ENCODE measurements at places on chromosomes 6 and 20.

DNA sequence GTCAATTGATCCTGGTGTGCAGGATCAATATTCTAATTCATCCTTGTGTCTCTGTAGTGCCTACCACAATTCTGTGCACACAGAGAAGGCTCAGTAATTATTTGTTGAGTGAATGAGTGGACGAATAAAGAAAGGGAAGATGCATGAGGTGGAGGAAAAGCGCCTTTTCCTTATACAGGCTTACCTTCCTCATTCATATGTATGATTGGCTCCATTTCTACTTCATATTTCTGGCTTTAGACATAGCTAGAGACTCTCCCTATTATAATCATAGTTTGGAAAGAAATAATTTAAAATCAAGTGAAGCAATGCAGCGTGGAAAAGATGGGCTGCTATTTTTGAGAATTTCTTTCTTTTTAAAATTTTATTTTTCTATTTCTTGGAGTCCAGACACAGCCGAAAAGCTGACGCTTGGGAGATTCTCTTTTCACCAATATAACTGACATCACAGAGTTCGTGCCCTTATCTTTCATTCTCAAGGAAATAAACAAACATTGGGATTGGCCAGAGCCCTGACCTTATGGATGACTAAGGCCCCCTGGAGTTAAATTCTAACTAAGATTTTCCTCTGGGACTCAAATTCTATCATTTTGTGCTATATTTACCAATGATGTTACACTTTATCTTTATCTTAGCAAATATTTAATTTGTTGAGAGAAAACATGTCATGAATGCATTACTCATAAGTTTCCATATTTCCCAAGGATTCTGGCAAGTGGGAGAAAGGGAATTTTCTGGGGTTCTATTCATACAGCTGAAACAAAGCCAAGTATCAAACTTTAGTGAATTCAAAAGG lies 48.1 kb downstream of the PRL start:
- DNase-seq: peak; percentile 6

GRCh38 chr6:106156413-106156812 lies 70.3 kb downstream of the PRDM1 start:
- no peak for DNase-seq

DNA sequence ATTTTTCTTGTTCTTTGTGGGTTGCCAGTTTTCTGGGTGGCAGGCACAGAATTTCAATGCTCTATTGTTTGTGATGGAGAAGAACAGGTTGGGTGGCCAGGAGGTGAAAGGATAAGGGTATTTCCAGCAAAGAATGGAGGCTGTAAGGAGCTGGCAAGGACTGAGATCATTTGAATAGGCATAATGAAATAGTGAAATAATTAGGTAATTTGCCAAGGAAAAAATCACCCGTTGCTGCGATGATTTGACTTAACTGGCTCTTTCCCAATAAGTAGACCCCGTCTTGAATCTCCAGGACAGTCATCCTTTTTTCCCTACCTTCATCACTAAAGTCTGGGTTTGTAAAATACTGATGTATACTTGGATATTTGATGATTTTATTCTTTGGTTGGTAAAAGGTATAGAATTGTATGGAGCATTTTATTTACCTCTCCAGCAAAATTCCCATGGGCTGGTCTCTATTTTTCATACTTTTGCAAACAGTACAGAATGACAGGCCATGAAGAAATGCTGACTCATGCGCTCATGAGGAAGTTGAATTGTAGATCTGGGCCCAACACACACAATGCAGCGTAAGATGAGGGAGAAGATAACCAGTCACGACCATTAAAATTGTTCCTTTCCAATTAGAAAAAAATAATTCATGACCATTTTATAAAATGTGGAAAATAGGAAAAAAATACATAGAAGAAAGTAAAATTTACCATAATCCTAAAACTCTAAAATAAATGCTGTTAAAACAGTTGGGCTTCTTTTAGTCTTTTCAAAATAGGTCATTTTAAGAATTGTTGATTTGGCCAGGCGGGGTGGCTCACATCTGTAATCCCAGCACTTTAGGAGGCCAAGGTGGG lies 2.4 kb upstream of the GCNT2 start:
- no peak for DNase-seq

DNA sequence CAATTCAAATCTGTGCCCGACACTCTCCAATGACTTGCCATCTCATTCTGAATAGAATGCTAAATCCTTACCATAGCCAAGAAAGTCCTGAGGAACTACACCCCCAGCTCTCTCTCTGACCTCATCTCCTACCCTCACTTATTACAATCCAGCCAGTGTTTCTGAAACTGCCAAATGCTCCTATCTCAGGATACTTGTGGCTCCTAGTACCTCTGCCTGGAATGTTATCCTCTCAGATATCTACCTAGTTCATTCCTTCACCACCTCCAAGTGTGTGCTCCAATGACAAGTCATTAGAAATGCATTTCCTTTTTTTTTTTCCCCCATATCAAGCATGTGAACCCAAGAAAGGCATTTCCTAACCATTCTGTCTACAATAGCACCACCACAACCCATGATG lies 24.4 kb downstream of the ZNF184 start:
- no peak for DNase-seq

DNA sequence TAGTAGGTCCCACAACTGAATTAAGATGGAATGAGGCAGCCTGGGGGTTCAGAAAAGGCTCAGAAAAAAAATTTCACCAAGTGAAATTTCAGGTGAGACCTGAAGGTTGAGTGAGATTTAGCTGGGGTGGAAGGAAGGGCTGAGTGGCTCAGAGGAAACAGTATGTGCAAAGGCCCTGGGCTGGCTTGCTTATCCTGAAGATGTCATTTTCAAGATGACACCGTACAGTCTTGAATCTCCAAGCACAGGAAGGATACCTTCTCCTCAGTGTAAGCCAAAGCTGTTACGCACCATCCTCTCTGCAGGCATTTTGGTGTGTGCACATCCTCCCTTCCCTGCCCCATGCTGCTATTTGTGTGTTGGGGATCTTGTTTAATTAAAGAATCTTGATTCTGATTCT lies 43.0 kb upstream of the RANBP9 start:
- DNase-seq: no peak

- peak; percentile 66 for DNase-seq
These were observed 324.7 kb upstream of the JARID2 start for GRCh38 chr6:14921170-14921569.

DNA sequence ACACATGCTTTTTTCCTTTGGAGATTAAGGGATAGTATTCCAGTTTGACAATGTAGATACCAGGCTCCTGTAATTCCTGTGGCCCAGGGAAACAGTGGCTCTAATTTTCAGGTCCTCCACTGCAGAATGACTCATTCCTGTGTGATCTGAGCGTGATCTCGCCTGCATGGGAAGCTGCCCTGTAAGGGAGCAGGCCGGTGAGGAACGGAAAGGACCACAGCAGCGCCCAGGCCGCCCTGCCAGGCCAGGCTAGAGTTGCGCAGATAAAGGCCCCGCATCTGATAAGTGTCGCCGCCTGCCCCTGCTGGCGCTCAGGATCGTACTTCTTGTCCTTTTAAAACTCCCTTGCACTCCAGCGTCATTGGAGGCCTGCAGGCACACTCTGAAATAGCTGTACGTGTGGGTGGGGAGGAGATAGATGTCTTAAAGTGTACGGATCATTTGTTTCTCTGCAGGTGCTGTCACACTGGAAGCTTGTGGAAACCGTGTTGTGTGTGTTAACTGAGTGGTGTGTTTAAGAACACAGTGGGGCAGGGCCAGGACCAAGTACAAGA lies 60.7 kb downstream of the SYNJ2 start:
- DNase-seq: peak; percentile 67

- DNase-seq: no peak
These were observed 2.2 kb upstream of the TAP2 start for GRCh38 chr6:32840604-32841246.

- peak; percentile 36 for DNase-seq
These were observed 3.1 kb upstream of the CEBPB start for GRCh38 chr20:50187403-50188051.

GRCh38 chr6:22643780-22644179 lies 74.4 kb downstream of the HDGFL1 start:
- no peak for DNase-seq

DNA sequence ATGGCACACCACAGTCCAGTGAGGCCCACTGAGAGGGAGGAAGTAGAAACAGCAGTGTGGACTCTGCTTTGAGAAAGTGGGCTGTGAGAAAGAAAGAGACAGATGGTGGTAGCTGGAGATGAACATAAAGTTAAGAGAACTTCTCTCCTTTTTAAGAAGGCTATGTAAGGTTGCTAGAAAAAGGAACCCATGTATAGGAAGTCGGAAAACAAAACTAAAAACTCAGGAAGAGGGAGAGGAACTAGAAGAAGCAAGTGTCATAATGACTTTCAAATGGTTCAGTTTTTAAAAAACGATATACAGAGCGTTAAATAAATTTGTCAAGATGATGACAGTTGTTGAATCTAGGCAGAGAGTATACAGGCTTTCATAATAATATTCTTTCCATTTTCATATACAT lies 25.4 kb upstream of the GMNN start:
- DNase-seq: no peak

- DNase-seq: no peak
These were observed 394.4 kb downstream of the CDH26 start for GRCh38 chr20:60352596-60352995.

- peak; percentile 81 for DNase-seq
These were observed at the start of gene UST for GRCh38 chr6:148746363-148747144. UST (plus strand) TSS chr6:148747030; CDS start chr6:148747431, 401 bp downstream.

- no peak for DNase-seq
These were observed 40.1 kb downstream of the SLX4IP start for GRCh38 chr20:10475225-10475624.

DNA sequence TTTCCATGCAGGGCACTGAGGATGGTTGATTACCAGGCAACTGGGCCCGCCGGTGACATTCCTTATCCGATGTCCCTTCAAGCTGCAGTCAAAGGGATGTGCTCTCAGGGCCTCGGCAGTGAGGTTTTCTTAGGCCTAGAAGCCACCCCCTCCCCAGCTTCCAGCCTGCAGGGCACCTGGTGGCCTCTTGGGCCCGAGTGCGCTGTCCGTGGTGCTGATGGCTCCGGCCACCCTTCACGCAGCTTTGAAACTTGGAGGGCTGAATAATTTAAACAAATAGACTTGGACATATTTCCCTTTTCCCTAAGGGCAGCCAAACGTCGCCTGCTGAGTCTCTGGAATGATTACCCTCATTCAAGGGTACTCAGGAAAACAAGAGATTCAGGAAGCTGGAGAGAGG lies 8.9 kb upstream of the MLN start:
- peak; percentile 52 for DNase-seq

DNA sequence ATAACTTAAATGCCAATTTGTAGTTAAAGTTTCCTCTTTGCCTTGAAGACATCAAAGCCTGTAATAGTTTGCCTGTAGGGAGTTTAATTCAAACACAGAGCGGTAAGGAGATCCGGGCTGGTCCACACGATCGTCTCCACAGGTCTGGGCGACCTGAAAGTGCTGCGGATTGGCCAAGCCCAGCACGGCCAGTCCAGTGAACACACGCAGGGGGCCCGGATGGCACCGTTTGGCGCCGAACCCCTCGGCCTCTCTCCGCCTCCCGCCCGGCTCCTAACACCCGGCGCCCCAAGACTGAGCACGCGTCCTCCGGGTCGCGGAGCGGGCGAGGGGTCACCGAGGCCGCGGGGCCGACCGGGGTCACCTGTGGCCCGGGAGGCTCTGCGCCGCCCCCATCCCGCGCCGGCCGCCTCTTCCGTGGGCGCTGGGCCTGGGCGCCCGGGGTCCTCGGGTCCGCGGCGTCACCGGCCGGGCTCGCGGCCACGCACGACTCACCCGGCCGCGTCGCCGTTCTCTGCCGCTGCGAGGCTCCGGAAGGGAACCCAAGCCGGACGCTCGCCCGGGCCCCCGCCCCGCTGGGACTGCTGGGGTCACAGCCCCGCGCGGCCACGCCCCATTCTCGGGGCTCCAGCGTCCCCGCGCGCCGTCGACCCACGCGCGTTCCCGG lies 481 bp downstream of the SERPINB6 start:
- DNase-seq: peak; percentile 85

- DNase-seq: no peak
These were observed 3.4 kb downstream of the NUDT3 start for GRCh38 chr6:34389034-34389433.

DNA sequence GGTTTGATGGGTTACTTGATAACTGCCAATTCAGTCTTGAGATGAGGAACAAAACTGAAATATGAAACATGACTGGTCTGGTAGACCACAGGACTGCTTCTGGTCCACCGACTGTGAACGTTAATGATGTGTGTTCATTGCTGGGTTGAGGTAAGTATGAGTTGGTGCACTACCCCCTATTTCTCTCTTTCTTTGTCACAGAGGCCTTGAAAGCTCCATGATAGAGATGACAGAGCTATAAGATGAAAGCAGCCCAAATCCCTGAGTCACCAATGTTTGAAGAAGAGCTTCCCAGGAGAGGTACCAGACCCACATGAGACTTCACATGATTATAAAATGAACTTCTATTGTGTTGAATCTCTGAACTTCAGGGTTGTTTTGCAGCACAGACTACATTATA lies 555.5 kb downstream of the PTPRT start:
- no peak for DNase-seq

DNA sequence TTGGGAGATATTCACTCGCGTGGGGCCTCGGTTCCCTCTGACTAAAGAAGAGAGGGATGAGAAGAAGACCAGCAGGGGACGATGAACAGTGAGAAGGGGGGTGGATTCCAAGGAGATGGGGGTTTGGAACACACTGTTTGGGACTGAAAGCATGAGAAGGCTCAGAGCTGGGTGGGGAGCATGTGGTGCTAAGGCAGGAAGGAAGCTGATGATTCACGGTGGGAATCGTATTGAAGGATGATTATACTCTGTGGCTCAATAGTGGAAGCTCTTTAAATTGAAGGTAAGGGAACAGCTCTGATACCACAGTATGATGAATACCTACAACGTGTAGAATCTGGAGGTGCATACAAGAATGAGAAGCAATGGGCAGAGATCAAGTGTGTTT lies 117.5 kb upstream of the KCNK16 start:
- no peak for DNase-seq

- DNase-seq: no peak
These were observed 51.4 kb upstream of the LGSN start for GRCh38 chr6:63371104-63371715.

DNA sequence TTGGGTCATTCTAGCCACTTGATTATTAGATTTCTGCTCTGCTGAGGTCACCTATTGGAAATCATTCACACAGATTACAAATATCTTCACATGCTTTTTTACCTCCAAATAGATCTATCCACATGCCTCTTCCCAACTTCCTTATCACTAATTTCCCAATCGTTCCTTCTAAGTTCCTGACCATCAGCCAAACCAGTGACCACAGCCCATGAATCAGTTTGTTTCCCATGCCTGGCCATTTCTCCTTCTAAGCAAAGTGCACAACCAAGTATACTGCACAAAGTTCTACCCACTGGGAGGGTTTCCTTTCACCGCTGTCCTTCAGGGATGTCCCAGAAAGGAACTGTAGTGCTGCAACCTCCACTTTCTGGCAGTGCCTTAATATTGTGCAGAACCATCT lies 140.5 kb upstream of the SYNDIG1 start:
- no peak for DNase-seq

GRCh38 chr6:105591053-105591452 lies 188.2 kb upstream of the PREP start:
- DNase-seq: no peak

DNA sequence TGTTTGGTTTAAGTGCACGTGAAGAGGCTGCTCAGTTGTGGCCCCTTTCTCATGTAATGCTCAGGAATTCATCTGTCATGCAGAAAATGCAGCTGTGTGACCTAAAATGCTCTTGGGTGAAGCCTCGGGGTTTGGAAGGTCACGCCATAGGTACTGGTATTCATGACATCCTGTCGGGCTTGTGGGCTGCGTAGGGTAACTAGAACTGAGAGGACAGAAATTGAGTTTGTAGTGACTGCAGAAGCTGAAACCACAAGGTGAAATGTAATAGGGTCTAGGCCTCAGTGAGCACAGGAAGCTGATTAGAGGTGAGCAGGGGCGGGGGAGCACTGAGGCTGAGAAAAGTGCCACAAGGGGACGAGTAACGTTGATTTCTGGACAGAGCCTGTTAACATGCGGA lies 128.8 kb downstream of the SOBP start:
- no peak for DNase-seq
